ENCODE measurements at places on chromosomes 3 and 15. TPM values are rescaled to one million over a fixed set of nuclear protein-coding genes. Genes with fewer than 3 reads are reported as not detected.

Gene MOBP
- not detected for total RNA-seq

Gene PLAAT1
- total RNA-seq = 4.5 TPM

Gene BBX
- 105 TPM for total RNA-seq

Gene PIF1
- 5.7 TPM for total RNA-seq

Gene CAND2
- 17.7 TPM for total RNA-seq

Gene ADGRG7
- total RNA-seq = 0.22 TPM
